GM13976 (cell line): ENCODE measurements at places on chromosomes 6 and 20.

GRCh38 chr6:7647504-7647903, 57.5 kb downstream of the SNRNP48 start:
- DNase-seq: peak; percentile 43

DNA sequence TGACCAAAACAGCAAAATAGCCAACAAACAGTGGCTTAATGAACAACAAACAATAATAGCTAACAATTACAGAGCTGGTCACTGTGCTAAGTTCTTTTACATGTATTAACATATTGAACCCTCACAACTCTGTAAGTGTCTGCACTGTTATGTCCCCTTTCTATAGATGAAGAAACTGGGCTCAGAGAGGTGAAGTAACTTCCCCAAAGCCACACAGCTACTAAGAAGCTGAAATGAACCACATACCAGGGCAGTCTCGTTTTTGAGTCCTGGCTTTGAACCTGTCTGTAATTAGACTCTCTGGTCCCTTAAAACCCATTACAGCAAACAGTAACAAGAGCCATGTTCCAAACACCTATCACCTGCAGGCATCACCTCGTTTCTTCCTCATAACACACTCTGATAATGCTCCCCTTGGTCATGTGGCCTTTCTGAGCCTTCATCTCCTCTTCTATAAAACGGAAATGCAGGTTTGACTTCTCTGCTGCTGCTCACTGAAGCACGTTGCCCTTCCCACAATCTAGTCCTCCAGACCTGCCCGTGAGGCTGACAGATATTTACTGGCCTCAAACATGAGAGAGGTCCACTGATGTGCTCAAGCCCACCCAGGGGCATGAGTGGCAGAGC, 23.3 kb downstream of the KCNK15 start:
- no peak for DNase-seq

DNA sequence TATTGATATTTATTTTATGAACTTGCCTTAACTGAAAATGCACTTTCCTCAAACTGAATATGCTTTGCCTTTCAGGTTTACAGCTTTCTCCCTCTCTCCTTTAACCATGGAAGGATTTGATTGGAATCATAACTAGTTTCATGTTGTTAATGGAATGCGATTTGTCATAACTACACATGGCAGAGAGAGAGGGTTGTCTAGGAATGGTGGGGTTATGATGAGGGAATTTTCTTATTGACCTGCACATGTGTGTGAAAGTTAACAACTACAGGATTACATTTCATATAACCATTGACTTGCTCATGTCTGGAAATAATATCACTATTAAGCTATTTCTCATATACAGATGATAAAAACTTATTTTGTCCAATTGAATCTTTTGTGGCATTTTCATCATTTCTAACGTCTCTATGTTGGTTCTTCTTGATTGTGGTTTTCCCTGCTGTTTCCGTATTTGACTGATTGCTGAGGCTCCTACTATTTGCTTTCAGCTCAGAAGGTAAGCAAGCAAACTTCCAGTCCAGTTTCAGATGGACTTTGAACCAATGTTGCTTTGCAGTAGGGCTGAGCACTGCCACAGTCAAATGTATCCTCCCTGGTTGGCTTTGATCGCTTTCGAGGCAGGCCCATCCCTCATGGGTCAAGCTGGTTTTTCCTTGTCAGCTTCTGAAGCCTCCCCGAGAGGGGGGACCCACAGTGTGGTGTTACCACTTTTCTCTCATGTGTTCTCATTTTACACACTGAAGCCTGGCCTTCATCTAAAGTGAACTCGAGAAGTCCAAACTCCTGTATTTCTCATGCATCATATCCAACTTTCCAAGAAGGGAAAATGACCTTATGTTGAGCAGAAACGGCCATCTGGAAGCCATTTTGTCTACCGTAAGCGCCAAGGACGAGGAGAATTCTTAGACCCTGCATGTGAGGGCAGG, 7.6 kb upstream of the CCN2 start:
- DNase-seq: no peak

GRCh38 chr6:107674995-107675738, 148.9 kb downstream of the SCML4 start:
- peak; percentile 88 for DNase-seq

DNA sequence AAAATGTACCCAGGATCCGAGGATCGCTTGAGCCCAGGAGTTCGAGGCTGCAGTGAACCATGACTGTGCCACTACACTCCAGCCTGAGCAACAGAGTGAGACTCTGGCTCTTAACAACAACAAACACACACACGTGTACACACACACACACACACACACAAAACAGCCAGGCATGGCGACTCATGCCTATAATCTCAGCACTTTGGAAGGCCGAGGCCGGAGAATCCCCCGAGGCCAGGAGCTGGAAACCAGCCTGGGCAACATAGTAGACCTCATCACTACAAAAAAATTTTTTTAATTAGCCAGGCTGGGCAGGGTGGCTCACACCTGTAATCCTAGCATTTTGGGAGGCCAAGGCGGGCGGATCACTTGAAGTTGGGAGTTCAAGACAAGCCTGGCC, 23.3 kb upstream of the ARFGEF2 start:
- DNase-seq: no peak

GRCh38 chr20:5703681-5704101, 46.5 kb upstream of the SHLD1 start:
- no peak for DNase-seq

GRCh38 chr6:161130541-161130940, 139.0 kb downstream of the MAP3K4 start:
- DNase-seq: no peak

DNA sequence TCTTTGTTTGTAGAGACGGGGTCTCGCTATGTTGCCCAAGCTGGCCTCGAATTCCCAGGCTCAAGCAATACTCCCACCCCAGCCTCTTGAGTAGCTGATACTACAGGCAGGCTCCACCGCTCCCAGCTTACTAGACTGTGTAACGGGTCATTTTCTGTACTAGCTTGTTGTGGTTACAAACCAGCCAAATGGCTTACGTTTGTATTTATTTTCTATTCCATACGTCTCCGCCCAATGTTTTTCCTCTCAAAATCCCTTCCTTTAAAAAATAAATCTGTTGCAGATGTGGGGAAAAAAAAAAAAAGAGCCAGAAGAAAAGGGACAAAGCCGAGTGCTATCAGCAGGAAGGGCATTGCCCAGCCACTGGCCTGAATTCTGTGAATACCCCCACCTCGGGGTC, 41.6 kb downstream of the PRND start:
- no peak for DNase-seq

DNA sequence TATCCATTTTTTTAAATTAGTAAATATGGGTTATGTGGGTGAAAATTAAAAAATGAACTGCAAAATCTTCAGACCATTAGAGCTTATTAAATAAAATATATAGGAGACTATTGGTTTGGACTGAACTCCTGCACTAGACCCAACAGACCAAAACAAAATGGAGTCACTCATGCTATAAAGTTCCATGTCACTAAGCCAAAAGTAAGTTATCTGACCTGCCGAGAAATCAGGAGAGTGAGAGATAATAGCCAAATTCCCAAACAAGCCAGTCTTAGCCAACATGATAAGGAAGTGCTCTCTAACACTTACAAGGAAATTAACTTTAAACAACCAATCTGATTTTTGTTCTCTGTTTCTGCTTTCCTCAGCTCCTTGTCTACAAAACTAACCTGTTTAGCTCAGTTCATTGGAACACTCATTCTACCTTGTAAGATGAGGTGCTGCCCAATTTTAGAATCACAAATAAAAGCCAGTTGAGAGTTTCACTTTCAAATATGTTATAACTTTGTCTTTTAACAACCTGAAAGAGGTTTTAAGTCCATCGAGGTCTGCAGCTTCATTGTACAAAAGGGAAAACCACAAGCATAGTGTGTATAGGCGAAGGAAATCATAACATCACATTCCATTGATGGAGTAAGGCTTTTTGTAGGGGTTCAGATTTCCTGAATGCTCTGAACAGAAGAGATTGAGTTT, 220.5 kb downstream of the TENT5A start:
- DNase-seq: no peak

DNA sequence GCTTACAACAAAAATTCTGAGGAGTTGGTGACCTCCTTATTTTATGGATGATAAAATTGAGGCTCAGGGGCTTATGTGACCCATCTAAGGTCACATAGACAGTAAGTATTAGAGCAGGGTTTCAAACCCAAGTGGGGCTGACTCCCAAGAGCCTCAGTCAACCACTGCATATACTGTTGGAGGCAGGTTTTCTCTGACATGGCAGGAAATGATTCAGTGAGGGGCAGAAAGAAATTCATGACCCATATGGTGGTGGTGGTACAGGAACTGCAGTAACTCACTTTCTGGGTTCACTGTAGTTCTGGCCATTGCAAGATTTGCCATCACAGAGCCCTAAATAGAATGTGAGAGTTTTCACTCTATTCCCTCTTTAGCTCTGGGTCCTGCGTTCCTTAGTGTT, 132.0 kb upstream of the ENPP5 start:
- DNase-seq: no peak
